GM18507 (cell line): ENCODE measurements at places on chromosomes 11 and 22.

- no peak for DNase-seq
Measured at GRCh38 chr11:2512431-2513407, 67.9 kb downstream of the KCNQ1 start.

- no peak for DNase-seq
Measured at GRCh38 chr11:61011950-61012736, 40.7 kb downstream of the CD6 start.

DNA sequence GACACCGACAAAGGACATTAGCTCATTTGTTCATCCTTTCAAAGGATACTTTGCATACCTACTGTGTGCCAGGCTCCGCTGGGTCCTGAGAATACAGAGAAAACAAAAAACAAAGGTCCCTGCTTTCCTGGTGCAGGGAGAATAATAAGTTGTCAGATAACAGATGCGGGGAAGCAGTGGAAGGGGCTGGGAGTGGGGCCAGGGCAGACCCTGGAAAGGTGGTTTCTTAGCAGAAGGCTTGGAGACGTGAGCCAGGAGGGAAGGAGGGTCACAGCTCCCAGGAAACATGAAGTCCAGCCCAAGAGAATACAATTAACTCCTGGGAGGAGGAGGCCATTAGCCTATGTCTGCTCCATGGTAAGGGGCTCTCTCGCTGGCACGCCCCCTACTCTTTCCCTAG lies 9.8 kb upstream of the ANO1 start:
- DNase-seq: no peak

DNA sequence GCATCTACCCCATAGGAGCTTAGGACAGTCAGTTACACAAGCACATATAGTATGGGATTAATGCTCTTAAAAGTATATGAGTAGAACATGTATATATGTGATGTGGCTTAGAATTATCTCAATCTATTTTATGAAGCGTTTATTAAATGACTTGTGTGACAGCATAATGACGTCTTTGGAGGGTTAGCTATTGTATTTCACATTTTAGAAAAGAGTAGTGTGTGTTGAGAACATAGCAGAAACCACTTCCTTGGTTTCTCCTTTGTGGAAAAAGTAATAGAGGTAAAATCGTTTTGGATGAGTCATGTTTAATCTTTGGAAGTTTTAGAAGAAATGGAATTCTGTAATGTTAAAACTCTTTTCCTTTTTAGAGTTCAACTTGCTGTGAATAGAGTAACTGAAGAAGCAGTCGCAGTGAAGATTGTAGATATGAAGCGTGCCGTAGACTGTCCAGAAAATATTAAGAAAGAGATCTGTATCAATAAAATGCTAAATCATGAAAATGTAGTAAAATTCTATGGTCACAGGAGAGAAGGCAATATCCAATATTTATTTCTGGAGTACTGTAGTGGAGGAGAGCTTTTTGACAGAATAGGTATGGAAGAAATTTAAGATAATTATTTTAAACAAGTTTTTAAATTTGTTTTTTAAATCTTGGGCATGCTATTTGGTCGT lies 2.4 kb downstream of the CHEK1 start:
- no peak for DNase-seq

GRCh38 chr22:25834490-25834889 lies 92.5 kb downstream of the MYO18B start:
- DNase-seq: no peak

GRCh38 chr11:84958295-84958694 lies 668.8 kb downstream of the DLG2 start:
- DNase-seq: no peak

GRCh38 chr11:104405277-104405676 lies 241.3 kb upstream of the PDGFD start:
- DNase-seq: no peak

GRCh38 chr22:33049119-33049729 lies 9.0 kb downstream of the SYN3 start:
- DNase-seq: peak; percentile 23

GRCh38 chr11:29190313-29190712 lies 826.5 kb downstream of the KCNA4 start:
- no peak for DNase-seq

DNA sequence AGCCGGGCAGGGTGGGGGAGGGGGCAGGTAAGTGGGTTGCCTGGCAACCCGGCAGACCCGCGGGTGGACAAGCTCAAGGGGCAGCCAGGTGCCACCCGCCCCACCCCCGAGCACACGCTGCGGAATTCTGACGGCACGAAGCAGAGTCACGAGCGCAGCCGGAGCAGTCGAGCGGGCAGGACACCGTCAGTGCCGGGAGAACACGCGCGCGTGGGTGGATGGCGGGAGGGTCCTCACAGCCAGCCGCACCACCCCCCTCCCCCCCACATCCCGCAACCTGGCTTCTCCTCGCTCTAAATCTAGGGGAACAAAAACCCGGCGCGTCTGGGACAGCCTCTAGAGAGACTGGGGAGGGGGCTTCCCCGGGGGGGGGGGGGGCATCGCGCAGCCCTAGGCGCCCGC lies 133.1 kb upstream of the HSD17B12 start:
- DNase-seq: no peak

- no peak for DNase-seq
Measured at GRCh38 chr11:58926695-58927094, 12.6 kb upstream of the GLYATL1 start.

DNA sequence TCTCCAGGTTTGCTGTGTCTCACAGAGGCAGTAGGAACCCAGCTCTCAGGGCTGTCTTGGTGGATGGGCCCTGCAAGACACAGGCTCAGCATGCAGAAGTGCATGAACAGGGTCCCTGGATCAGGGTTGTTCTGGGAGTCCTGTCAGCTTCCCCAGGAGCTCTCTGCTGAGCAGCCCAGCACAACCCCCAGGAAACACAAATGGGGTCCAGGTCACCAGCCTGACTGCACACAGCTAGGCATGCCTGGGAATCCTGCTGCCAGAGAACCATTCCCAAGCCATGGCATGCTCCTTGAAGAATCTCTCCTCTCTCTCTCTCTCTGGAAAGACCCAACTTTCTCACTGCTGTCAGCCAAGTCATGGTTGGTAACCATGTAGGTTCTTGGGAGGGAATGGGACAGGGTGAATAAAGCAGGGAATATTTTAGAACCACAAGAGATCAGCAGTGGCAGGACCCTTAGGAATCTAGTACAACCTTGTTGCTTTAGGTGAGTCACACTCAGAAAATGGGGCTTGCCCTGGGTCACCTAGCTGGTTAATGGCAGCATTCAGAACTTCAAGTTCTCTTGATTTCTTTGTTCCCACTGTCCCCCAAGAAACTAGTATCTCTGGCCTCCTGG lies 21.4 kb downstream of the TUB start:
- no peak for DNase-seq

DNA sequence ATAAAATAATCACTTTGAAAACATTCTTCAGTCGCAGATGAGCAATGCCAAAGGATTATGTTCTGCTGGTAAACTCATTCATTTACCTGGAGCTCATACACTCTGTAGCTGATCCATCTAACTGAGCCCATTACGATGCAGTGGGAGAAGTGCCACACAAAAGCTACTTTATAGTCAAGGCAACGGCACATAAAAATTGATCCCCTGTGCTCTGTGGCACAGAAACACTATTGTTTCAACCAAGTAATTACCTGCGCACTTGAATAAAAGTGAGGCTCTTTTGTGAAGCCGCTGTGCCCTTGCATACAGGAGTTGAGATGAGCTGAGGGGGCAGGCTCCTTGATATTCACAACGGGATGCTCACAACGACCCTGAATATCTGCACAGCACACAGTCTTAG lies 7.2 kb downstream of the DKK3 start:
- DNase-seq: no peak

GRCh38 chr22:45656577-45656976 lies 15.1 kb upstream of the ATXN10 start:
- no peak for DNase-seq

DNA sequence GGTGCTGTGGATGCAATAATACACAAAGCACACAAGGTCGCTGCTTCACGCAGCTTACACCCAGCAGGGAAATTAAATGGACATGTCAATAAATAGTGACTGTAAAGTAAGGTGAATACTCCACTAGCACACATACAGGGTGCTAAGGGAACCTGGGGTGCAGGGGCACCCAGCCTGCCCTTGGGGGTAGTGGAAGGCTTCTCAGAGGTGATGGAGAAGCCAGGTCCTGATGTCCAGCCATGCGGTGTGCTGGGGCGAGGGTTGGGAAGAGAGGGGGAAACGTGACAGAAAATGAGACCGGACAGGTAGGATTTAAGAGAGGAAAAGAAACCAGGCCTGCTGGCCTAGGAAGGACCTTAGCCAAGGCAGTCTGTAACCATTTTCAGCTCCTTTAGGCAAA lies 200.5 kb downstream of the GRIK4 start:
- no peak for DNase-seq

GRCh38 chr11:27612932-27613880 lies 87.0 kb downstream of the BDNF start:
- DNase-seq: no peak

DNA sequence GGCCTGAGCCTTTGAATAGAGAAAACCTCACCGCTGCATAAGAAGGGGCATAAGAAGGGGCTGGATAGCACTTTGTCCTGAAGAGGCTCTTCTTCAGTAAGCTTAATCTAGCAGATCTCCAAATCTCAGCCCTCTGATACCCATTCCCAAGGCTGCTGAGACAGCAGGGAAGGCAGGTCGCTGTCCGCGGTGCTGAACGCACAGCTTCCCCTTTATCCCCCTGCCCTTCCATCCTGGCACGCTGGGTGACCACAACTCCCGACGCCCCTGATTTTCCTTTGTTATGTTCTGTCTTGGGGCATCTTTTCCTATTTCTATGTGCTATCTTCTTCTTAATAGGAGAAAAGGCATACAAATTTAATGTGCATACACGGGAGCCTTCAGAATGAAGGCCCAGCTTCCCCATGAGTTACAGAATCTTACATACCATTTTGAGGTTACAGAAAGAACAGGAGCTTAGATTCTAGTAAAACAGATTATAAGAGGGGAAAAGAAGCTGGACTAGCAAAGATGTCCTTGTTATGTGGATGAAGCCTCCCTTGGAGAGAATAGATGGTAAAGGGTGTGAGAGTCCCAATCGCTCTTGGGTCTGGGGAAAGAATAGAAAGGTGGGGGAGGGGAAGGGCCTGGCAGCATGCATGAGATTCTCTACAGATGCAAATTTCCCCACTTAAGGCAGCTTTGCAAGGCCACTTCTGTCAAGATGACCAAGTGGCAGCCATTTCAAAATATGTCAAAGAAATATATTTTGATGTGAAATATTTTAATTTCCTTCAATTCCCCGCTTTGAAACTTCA lies 5.7 kb upstream of the SULT4A1 start:
- DNase-seq: no peak

DNA sequence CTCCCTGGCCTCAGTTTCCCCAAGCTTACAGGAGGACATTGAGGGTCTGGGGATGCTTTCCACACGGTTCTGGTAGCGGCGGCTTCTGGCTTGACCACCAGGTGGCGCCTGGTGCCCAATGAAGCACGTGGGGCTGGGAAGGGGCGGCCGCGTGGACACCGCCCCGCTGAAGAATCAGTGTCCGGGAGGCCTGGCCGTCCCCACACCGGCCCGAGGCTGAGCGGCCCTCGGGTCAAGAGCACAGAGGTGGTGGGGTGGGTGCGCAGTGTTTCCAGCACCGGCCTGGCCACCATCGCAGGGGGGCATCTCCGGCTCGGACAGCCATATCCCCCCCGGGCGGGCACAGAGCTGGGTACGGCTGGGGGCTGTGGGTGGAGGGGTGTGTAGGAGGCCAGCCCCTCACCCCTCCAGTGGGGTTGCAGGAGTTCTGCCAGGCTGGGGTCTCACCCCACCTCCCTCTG lies 27.8 kb upstream of the PPARA start:
- peak; percentile 66 for DNase-seq

- DNase-seq: peak; percentile 8
Measured at GRCh38 chr22:33018232-33018864, 39.8 kb downstream of the SYN3 start.

GRCh38 chr11:11586465-11586864 lies 35.3 kb downstream of the GALNT18 start:
- no peak for DNase-seq

DNA sequence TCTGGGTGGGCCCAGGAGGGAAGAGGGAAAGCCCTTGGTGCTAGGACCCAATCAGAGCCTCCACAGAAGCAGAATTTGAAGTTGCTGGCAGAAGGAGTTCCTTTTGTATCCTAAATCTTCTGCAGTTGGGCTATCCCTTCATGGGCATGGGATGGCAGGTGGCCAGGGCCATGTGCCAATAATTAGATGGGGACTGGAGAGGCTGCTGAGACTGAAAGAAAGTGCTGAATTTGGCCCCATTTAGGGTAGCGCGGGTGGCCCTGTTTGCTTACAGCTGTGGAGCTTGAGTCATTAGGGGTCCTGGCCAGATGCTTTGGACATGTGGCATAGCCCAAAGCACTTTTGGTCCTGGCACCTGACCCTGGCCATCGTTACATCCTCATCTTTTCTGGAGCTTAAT lies 27.1 kb downstream of the PARVA start:
- DNase-seq: no peak

DNA sequence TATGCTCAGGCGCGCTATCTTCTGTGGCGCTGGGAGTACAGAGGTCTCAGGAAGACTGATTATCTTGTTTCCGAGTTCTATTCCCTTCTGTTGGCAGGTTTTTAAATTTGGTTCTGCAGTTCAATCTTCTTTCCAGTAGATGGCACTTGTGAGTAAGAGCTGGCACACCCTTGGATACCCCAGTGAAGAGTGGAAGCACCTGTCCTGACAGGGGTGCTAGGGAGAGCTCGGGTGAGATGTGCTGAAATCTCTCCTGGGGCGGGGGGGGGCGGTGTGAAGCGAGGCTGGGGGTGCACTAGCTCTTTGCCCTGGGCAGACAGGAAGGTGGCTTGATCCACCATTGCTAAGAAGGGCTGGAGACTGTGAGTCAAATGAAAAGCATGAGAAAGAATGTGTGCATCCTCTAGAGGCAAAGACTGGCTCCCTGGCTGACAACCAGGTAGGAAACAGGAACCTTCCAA lies 679.9 kb upstream of the CCDC179 start:
- DNase-seq: peak; percentile 4

DNA sequence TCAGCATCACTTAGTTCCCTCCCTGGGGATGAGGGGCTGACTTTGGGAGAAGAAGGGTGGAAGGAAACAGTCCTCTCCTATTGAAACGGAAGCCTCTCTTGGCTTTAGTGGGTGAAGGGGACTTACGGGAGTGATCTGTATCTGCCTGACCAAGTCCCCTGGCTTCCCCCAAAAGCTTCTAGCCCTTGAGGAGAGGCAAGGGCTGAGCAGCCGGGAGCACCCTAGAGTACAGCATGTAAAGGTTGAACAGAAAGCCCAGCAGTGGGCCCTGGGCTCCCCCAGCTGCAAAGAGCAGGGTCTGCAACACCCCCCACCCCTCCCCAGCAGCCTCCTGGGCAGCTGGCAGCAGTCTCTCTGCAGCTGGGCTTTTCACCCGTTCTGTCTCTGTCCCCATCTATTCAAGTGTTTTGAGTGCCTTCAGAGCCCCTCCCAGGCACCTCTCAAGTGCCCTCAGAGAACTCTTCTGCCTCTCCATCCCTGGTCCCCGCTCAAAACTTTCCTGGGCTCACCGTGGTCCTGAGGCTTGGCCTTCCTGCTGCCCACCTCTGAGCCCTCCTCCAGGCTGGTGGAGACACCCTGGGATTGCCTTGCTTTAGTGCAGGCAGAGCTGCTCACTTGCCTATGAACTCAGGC lies 2.7 kb downstream of the CAPN5 start:
- DNase-seq: no peak

- DNase-seq: peak; percentile 57
Measured at GRCh38 chr11:117817368-117818040, 7.0 kb downstream of the FXYD2 start.

GRCh38 chr11:104799251-104799650 lies 99.0 kb downstream of the CASP12 start:
- DNase-seq: no peak
